Right ventricle myocardium superior (tissue), 1 donor: ENCODE measurements at places on chromosomes 5 and 9.

- no peak for DNase-seq
These were observed 45.5 kb downstream of the GLDC start for GRCh38 chr9:6600006-6600405.

DNA sequence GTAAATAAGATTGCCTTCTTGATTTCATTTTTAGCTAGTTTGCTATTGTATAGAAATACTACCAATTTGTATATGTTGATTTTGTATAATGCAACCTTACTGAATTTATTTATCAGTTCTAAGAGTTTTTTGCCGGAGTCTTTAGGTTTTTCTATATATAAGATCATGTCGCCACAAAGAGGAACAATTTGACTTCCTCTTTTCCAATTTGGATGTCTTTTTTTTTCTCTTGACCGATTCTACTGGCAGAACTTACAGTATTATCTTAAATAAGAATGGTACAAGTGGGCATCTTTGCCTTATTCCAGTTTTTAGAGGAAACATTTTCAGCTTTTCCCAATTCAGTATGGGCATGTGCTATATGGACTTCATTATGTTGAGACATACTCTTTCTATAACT, 624.7 kb upstream of the ACO1 start:
- DNase-seq: no peak

GRCh38 chr9:121926351-121926801, 166.7 kb downstream of the TTLL11 start:
- no peak for DNase-seq

DNA sequence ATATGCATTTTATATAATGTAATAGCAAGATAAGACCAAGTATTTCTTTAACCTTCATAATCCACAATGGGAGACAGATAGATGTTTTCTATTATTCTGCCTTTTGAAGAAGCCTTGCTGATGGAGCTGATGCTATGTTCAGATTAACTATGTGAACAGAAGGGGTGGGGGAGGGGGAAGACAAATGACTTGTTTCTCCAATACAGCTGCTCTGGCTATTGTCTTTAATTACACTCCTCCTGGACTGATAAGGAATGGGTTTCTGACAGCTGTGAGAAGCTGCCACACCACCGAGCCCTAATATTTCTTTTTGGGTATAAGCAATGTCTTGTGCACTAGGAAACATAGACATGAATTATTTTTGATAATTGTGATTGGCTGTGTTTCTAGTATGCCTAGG, 62.0 kb downstream of the CAVIN4 start:
- no peak for DNase-seq
